ENCODE measurements at places on chromosomes 7 and 10. TPM values are rescaled to one million over a fixed set of nuclear protein-coding genes. Genes with fewer than 3 reads are reported as not detected.

- H3K27me3 ChIP-seq = no peaks in the 10 kb centered on the region
- peaks cover 7% of the 10 kb centered on the region for H3K4me1 ChIP-seq
- DNase-seq = no peak
Measured at GRCh38 chr7:79823246-79823951, 311.2 kb upstream of the GNAI1 start.

GRCh38 chr10:5168897-5169420, 16.0 kb downstream of the AKR1C8 start:
- no peak for DNase-seq
- no peak overlapping the region for H3K27ac ChIP-seq
- H3K36me3 ChIP-seq = no peaks in the 10 kb centered on the region

DNA sequence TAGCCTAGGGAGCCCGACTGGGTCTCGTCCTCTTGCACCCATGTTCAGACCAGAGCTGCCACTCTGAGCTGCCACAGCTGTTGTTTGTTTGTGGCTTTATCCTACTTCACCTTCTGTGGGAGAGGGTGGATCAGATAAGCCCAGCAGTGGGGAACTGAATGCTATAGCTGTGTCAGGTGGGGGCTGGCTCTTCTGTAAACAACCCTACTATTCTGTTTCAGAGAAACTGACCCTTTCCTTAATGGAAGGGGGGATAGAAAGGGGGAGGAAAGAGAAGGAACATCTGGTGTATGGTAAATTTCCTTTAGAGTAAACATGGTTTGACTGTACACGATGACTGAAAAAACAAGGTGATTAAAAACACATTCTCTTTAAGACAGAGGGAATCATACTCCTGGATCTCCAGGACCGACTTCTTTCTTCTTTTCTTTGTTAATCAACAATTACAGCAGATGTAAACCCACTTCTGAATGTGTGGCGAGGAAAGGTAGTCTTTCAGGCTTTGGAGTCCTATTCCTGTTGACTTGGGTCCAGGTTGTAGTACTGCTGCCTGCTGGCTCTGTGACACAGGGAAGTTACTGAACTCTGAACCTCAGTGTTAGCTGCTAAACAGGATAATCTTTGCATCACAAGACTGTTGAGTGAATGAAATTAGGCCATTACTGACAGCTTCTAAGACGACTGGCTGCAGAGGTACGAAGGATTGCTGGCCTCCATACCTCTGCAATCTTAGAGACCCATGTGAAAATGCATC, 6.0 kb downstream of the PRXL2A start:
- no peak overlapping the region for H3K4me3 ChIP-seq
- no peaks in the 10 kb centered on the region for H3K27me3 ChIP-seq
- DNase-seq = no peak
- H3K27ac ChIP-seq = no peak overlapping the region

DNA sequence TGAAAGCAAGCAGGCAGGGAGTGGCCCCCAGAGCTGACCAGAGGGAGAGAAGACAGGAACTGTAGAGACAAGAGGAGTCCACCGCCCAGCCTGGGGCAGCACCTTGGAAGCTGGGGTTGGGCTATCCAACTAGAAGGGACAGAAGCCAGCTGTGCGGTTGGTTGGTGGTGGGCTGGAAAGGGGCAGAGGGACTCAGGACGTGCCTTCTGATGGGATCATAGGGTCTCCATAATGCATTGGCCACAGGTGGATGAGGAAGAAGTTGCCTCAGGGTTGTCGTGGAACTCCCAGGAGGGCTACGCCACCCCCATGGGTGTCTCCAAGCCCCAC, 114.0 kb upstream of the RET start:
- H3K27me3 ChIP-seq = no peaks in the 10 kb centered on the region
- no peak overlapping the region for H3K4me3 ChIP-seq
- DNase-seq = no peak
- H3K27ac ChIP-seq = no peak overlapping the region
- H3K36me3 ChIP-seq = no peaks in the 10 kb centered on the region
- H3K4me1 ChIP-seq = peaks cover 12% of the 10 kb centered on the region

DNA sequence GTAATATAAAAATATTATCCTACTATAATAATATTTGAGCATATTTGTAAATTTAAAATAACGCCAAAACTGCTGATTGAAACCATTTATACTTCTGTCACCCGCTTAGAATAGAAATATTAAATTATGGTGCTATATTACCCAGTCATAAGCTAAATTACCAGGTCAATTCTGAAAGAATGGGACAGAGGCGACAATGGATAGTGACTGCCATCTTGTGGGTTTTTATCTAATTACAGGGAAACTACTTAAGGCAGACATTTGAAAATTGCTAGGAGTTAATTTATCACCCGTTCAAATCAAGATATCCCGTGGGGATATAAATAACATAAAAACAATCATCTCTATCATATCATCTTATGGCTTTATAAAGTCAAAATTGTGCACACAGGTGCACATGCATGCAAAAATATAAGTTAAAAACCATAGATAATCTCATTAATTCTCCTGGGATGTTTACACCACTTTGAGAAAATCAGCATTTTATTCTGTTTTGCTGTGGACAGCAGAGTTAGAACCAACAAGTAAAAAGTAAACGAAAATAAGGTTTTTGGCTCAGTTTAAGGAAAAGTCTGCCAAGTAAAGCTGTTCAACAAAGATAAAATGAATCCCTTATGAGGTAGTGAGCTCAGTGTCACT, 41.3 kb upstream of the HPSE2 start:
- no peak overlapping the region for H3K27ac ChIP-seq
- H3K36me3 ChIP-seq = no peaks in the 10 kb centered on the region
- H3K4me1 ChIP-seq = peaks cover 10% of the 10 kb centered on the region
- H3K4me3 ChIP-seq = no peak overlapping the region
- DNase-seq = no peak

DNA sequence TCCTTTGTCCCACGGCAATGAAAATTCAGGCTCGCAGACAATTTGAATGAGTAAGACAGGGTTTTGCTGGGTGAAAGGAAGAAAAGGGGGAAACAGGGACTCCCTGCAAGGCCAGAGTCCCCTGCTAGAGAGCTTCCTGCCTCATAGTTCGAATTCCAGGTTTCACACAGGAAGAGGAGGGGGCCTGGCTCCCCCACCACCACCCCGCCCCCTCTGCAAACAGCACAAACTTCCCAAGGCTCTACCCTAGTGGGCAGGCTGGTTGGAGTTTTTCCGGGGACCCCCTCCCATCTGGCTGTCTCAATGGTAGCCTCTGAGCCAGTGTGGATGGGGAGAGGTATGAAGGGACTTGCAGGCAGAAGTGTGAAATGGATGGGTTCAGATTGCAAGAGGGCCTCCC, 57.4 kb upstream of the NEBL start:
- no peak overlapping the region for H3K27ac ChIP-seq
- no peak overlapping the region for H3K4me3 ChIP-seq
- no peaks in the 10 kb centered on the region for H3K4me1 ChIP-seq
- DNase-seq = no peak

DNA sequence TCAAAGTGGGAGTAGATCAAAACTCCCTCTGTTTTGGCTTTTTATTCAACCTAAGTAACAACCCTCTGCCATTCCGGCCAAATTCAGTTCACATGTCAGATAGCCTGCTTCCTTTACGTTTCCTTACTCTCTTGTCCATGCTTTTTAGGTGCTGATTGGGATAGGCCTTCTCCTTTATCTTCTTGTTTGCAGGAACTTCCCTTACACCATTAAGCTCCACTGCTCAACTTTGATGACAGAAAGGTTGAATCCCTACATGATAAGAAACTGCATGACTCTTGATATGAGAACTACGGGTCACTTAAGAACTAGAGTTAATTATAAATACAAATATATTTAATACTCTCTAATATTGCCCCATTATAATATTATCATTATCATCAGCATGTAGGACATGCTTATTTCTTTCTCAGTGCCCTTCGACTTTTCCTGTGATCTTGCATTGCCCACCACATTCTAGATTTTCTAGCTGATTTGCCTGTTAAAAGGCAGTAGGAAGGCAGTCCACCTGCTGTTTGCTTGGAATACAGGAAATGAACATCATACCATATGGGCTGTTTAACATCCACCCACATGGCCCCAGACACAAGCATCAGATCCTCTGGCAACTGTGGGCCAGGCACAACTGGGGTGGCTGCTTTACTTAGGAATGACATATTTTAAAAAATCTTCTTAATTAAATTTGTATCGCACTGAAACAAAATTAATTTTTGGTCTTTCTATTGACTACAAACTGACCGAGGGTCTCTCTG, 59.7 kb upstream of the CCDC6 start:
- peaks cover 15% of the 10 kb centered on the region for H3K36me3 ChIP-seq
- no peak for DNase-seq
- peak overlapping the region; percentile 8 for H3K4me3 ChIP-seq
- H3K27me3 ChIP-seq = no peaks in the 10 kb centered on the region
- H3K27ac ChIP-seq = peak overlapping the region; percentile 80

GRCh38 chr10:34613491-34613890, 201.6 kb downstream of the PARD3 start:
- DNase-seq = no peak
- H3K36me3 ChIP-seq = peaks cover 4% of the 10 kb centered on the region
- no peaks in the 10 kb centered on the region for H3K27me3 ChIP-seq
- no peak overlapping the region for H3K27ac ChIP-seq

- H3K4me3 ChIP-seq = no peak overlapping the region
- no peaks in the 10 kb centered on the region for H3K27me3 ChIP-seq
- H3K4me1 ChIP-seq = peaks cover 11% of the 10 kb centered on the region
- H3K27ac ChIP-seq = peak overlapping the region; percentile 45
Measured at GRCh38 chr7:83684928-83685327, 36.0 kb upstream of the SEMA3E start.

DNA sequence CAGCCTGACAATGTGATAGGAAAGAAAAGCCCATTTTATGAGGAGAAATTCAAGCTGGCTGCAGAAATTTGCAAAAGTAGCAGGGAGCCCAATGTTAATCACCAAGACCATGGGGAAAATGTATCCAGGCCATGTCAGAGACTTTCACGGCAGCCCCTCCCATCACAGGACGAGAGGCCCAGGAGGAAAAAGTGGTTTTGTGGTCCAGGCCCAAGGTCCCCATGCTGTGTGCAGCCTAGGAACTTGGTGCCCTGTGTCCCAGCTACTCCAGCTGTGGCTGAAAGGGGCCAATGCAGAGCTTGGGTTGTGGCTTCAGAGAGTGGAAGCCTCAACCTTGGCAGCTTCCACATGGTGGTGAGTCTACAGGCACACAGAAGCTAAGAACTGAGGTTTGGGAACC, 12.7 kb downstream of the COA1 start:
- DNase-seq = no peak
- H3K27me3 ChIP-seq = no peaks in the 10 kb centered on the region
- no peak overlapping the region for H3K27ac ChIP-seq
- H3K36me3 ChIP-seq = no peaks in the 10 kb centered on the region

DNA sequence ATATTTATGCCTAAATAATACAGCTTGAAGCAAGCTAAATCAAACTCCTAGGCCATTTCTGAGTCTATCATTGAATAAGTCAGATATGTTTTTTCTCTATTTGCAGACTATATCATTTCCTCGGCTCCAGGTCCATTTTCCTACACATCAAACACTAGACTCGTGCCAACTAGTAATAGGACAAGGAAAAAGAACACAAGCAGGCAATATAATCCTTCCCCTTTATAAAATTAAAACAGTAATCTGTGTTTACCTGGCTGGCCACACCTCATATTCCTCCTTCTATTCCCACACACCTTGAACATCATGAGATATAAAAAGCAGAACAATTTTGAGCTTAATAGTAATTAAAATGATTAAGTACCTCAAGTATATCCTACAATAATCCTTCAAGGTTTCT, 325.7 kb downstream of the TFEC start:
- no peak overlapping the region for H3K27ac ChIP-seq
- H3K27me3 ChIP-seq = no peaks in the 10 kb centered on the region
- H3K36me3 ChIP-seq = peaks cover 3% of the 10 kb centered on the region
- DNase-seq = no peak
- peaks cover 35% of the 10 kb centered on the region for H3K4me1 ChIP-seq
- no peak overlapping the region for H3K4me3 ChIP-seq

- no peak for DNase-seq
- H3K4me1 ChIP-seq = peaks cover 16% of the 10 kb centered on the region
- H3K4me3 ChIP-seq = no peak overlapping the region
- no peak overlapping the region for H3K27ac ChIP-seq
- H3K36me3 ChIP-seq = no peaks in the 10 kb centered on the region
Measured at GRCh38 chr7:135960709-135961451, 16.3 kb downstream of the MTPN start.

- H3K4me3 ChIP-seq = no peak overlapping the region
- no peaks in the 10 kb centered on the region for H3K36me3 ChIP-seq
- H3K4me1 ChIP-seq = no peaks in the 10 kb centered on the region
- no peak for DNase-seq
Measured at GRCh38 chr10:12512332-12513002, 163.1 kb downstream of the CAMK1D start.

GRCh38 chr10:94288361-94289101, 74.2 kb downstream of the NOC3L start:
- H3K4me3 ChIP-seq = no peak overlapping the region
- H3K27ac ChIP-seq = no peak overlapping the region
- no peaks in the 10 kb centered on the region for H3K36me3 ChIP-seq
- DNase-seq = no peak

DNA sequence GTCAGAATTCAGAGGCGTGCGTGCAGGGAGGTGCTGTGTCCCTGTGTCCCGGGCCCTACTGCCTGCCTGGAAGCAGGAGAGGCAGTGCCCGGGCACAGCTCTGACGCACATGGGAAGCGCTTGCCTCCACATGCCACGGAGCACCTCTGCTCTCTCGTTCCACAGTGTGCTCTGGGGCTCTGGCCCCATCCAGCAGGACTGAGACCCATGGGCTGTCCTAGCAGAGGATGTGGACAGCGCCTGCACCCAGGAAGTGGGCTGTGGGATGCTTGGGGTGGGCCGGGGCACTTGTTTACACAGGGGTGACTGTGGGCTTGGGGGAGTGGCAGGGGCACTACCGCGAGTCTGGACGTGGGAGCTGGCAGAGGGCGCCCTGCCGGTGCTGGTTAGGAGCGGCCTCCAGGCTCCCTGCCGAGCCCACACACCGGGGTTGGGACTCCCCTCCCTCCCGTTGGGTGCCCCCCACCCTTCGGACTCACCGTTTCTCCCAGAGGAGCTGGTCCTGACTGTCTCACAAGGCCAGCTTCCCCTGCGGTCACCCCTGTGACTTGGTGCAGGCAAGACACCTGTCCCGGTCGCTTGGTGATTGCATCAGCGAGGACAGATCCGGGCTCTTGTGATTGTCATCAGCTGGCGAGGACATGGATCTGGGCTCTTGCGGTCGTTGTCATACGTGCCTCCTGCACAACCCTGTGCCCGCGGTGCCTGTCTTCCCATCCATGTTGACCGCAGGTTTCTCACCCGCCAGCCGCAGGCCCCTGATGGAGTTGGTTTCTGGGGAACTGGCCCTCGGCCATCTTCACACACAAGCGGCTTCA, 83.1 kb downstream of the NKX6-2 start:
- H3K36me3 ChIP-seq = no peaks in the 10 kb centered on the region
- no peak overlapping the region for H3K27ac ChIP-seq
- peaks cover 10% of the 10 kb centered on the region for H3K4me1 ChIP-seq

TSPAN33 gene
- 12.4 TPM for total RNA-seq

PSMC2 gene
- 105 TPM for total RNA-seq

KNDC1 gene
- total RNA-seq = 1.2 TPM

RPEL1 gene
- 0.57 TPM for total RNA-seq

SFTPA1 gene
- total RNA-seq = not detected

CTAGE4 gene
- 20.0 TPM for total RNA-seq

UBE2D1 gene
- 22.9 TPM for total RNA-seq
